ENCODE measurements at places on chromosomes 3 and 15. TPM values are rescaled to one million over a fixed set of nuclear protein-coding genes. Genes with fewer than 3 reads are reported as not detected.

The SLMAP gene
- 44.2 TPM for polyA plus RNA-seq

The LRRC31 gene
- 0.32 TPM for polyA plus RNA-seq

The PARP15 gene
- polyA plus RNA-seq, result 0.36 TPM

The GOLGA6L9 gene
- polyA plus RNA-seq, result 20.6 TPM

The SAMD7 gene
- not detected for polyA plus RNA-seq

The SCAANT1 gene
- polyA plus RNA-seq, result 3.3 TPM
